ENCODE measurements at places on chromosomes 3 and 15.

DNA sequence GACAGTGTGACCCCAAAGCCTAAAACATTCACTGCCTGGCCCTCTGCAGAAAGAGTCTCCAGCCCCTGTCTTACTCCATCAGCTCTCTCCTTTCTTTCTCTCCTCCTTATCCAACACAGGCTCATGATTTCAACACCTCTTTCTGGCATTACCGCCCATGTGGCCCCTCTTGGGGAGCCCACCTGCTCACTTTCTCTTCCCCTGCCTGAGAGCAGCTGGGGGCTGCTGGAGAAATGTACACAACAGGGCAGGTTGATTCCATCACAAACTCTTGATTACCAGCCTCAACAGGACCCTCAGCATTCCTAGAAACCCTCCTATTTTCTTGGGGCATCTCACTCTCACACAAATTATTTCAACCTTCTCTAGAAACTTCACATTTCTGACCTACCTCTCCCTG lies 98.3 kb downstream of the ABHD5 start:
- no peaks in the 10 kb centered on the region for H3K36me3 ChIP-seq
- H3K27ac ChIP-seq, result no peak overlapping the region
- no peak for DNase-seq
- no peaks in the 10 kb centered on the region for H3K4me1 ChIP-seq
- no peak overlapping the region for H3K4me3 ChIP-seq

DNA sequence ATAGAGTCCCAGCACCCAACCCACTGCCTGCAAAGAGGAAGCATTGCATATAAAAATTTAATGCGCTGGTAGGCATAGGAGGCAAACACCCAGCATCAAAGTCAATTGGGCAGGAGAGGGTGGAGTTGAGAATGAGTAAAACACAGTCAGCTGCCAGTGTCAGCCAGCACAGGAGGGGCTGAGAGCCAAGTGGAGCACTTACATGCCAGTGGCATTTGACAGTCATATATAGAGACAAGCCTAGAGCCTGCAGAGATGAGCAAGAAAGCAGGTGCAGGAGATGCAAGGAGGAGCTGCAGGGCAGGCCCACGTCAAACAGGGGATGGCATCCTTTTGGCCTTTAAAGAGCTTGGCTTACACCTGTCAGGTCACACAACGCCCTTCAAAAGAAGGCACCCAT lies 27.6 kb upstream of the ZFAND6 start:
- H3K27me3 ChIP-seq, result no peaks in the 10 kb centered on the region
- H3K36me3 ChIP-seq, result no peaks in the 10 kb centered on the region
- H3K4me1 ChIP-seq, result peaks cover 19% of the 10 kb centered on the region
- DNase-seq, result no peak

DNA sequence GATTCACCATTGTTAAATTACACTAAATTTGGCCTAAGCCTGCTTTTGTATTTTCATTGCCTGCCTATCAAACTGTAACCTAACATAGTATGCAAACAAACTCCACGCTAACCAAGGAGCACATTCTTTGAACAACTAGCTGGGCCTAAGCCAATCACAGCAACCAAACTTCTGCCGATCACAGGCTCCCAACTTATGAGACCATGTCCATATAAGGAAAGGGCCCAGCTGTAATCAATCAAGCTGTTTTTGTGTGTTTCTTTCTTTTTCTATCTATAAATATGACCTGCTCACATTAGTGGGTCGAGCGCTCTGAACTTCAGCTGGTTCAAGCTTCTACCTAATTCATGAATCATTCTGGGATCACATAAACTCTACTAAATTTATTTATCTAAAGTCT lies 473.6 kb downstream of the SI start:
- H3K4me3 ChIP-seq, result no peak overlapping the region
- no peak overlapping the region for H3K27ac ChIP-seq
- DNase-seq, result no peak

GRCh38 chr3:44001072-44001471 lies 240.6 kb upstream of the TOPAZ1 start:
- DNase-seq, result no peak
- peaks cover 41% of the 10 kb centered on the region for H3K27me3 ChIP-seq
- H3K27ac ChIP-seq, result no peak overlapping the region
- no peak overlapping the region for H3K4me3 ChIP-seq
- H3K36me3 ChIP-seq, result peaks cover 4% of the 10 kb centered on the region
- H3K4me1 ChIP-seq, result peaks cover 28% of the 10 kb centered on the region

DNA sequence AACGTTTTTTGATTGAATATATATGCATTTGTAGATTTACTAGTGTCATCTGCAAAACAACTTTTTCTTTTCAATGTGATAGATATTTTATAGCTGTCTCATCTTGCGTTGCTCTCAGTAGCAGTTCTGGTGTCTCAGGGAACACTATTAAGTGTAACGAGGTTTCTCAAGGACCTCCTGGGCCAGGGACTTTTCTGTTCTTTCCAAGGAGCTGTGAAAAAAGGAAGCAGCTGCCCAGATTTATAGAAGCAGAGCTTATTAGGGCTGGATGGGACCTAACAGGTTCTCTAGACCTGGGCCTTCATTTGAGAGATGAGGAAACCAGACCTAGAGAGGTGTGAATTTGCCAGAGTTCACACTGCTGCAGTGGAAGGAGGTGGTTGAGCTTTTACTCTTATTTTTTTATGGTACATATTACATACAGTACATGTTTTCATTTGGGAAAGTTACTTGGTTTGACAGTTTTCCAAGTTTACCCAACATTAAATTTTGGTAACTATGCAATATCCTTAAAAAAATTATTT lies 16.1 kb downstream of the MAP2K1 start:
- H3K4me1 ChIP-seq, result peaks cover 80% of the 10 kb centered on the region
- no peak overlapping the region for H3K4me3 ChIP-seq
- no peaks in the 10 kb centered on the region for H3K36me3 ChIP-seq
- DNase-seq, result no peak
- peak overlapping the region; percentile 83 for H3K27ac ChIP-seq

DNA sequence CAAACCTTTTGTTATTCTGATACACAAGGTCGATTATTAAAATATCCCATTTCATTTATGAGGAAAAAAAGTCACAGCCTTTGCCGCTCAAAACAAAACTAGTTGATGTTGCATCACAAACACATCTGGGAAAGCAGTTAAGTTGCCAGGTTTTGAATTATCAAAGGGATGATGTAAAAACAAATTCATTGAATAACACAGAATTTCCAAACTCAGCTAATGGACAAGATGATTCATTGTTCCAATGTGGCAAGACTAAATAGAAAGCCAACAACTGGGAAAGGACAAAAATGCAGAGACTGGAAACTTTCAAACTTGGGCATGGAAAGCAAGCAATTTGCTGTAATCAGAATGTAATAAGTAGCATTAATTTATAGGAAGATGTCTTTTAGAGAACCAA lies 610.0 kb upstream of the ZNF385D start:
- H3K27me3 ChIP-seq, result no peaks in the 10 kb centered on the region
- no peaks in the 10 kb centered on the region for H3K36me3 ChIP-seq
- no peak for DNase-seq

- H3K27ac ChIP-seq, result no peak overlapping the region
- DNase-seq, result no peak
- peaks cover 7% of the 10 kb centered on the region for H3K27me3 ChIP-seq
- H3K4me3 ChIP-seq, result no peak overlapping the region
- H3K36me3 ChIP-seq, result no peaks in the 10 kb centered on the region
These were observed 231.8 kb downstream of the SQOR start for GRCh38 chr15:45866616-45867015.

GRCh38 chr3:48372377-48372770 lies 355 bp downstream of the FBXW12 start:
- DNase-seq, result no peak
- no peaks in the 10 kb centered on the region for H3K27me3 ChIP-seq
- no peak overlapping the region for H3K4me3 ChIP-seq
- H3K36me3 ChIP-seq, result no peaks in the 10 kb centered on the region

DNA sequence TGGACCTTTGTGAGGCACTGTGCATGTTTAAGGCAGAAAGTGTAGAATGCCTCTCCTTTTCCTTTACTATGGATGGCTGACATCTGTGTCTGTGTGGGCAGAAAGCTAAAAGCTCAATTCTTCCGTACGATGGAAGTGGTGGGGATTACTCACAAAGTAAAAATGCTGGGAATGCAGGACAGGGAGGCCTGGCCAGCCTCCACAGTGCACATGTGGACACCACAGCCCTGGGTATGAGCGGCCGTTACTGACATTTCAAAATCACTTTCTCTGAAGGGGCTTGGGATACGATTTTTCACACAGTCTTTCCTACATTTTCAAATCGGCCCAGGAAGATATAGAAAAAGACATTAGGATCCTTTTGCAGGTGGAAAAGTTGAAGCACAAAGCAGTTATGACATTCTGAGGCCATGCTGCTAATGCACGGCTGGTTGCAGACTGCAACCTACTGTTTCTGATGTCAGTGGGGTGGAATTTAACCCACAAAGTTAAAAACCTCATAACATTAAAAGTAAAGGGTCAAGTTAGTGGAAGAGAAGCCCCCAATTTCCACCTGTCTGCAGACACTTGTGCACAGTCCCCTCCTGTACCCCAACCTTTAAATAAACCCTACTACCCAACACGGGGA lies 27.9 kb downstream of the EHD4 start:
- no peaks in the 10 kb centered on the region for H3K4me1 ChIP-seq
- peaks cover 4% of the 10 kb centered on the region for H3K36me3 ChIP-seq
- no peak for DNase-seq
- H3K4me3 ChIP-seq, result no peak overlapping the region
- H3K27ac ChIP-seq, result no peak overlapping the region

DNA sequence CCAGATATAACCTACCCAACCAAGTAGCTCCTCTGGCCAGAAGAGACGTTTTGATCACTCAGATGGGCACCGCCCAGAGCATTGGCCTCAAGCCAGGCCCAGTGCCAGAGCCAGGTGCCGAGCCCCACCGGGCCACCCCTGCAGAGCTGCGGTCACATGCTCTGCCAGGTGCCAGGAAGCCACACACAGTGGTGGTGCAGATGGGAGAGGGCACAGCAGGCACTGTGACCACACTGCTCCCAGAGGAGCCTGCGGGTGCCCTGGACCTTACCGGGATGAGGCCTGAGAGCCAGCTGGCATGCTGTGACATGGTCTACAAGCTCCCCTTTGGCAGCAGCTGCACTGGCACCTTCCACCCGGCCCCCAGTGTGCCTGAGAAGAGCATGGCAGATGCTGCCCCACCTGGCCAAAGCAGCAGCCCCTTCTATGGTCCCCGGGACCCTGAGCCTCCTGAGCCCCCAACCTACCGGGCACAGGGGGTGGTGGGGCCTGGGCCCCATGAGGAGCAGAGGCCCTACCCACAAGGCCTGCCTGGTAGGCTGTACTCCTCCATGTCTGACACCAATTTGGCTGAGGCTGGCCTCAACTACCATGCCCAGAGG lies 19.1 kb upstream of the APEH start:
- H3K27ac ChIP-seq, result no peak overlapping the region
- H3K36me3 ChIP-seq, result no peaks in the 10 kb centered on the region
- H3K4me3 ChIP-seq, result no peak overlapping the region
